Amniotic epithelial cell (primary cell): ENCODE measurements at places on chromosomes 2 and 18.

DNA sequence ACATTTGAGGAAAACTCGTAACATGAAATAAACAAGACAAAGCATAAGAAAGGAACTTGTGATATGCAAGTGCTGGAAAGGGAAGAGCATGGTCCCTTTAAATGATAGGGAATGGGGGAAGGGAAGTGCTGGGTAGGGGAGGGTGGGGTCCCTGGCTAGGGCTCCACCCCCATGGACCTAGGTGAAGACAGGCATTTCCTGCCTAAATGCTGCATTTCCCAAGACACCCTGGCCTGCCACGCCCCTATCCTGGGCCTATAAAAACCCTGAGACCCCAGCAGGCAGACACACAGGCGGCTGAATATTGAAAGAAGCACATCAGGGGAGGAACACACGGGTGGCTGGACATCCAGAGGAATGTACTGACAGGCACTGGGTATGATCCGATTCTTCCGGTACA lies 499.9 kb downstream of the ZEB2 start:
- DNase-seq = no peak

DNA sequence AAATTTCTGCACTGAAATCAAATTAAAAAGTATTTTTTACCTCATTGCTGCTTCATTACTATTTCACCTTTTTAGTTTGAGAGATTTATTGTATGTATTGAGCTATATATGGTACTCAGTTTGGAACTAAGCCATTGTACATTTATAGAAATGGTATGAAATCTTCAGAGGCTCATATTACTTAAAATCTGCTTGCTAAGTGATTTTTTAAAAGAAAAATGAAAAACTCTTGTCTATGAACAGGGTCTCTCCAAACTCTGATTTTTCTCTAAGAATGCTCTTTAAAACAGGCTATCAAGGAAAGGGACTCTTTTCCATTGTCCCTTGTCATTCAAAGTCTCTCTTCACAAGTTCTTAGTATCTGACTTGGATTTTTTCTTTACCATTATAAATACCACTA lies 31.8 kb downstream of the C1D start:
- DNase-seq = no peak

DNA sequence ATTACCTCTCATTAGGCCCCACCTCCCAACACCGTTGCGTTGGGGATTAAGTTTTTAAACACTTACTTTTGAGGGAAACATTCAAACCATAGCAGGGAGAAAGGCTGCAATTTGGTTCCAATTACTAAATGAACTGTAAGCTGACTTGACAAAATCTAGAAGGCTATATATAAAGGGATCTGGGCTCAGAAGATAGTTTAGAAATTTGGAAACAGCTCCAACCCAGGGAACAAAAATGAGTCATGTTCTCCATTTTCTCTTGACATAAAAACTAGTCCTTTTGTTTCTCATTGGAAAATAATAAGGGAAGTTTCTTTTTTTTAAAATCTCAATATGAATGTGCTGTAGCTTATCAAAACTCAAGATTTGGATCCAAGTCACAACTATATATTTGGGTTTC lies 17.5 kb downstream of the MOGAT1 start:
- DNase-seq = no peak

- no peak for DNase-seq
Measured at GRCh38 chr2:223049356-223049755, 2.6 kb upstream of the KCNE4 start.

DNA sequence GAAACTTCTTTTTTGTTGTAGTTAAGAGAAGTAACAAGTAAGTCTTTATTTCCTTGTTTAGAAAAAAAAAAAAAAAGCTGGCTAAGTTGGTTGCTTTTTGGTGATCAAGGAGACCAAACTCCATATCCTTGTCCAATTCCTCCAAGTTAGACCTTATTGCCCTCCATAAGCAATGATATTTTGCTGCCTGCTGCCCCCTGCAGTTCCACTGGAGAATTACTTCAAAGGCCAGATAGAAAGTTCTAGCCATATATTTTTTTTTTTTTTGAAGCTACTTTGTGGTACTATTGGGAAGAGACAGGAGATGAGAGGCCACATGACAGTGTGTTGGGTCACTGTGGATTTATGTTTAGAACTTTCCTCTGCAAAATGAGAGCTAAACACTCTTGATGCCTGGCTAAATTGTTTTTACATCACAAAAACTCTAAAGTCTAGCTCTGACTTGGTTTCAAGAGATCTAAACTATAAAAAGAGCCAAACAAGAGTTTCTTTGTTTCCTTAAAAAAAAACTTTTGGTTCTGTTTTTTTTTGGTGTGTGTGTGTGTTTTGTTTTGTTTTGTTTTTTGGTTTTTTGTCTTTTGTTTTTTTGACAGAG lies 80.7 kb upstream of the RASGRP3 start:
- DNase-seq = peak; percentile 59

- DNase-seq = peak; percentile 62
Measured at GRCh38 chr2:70371753-70372152, 69.9 kb upstream of the FAM136A start.

- DNase-seq = peak; percentile 63
Measured at GRCh38 chr18:58862851-58863538, 1.7 kb upstream of the ZNF532 start.

DNA sequence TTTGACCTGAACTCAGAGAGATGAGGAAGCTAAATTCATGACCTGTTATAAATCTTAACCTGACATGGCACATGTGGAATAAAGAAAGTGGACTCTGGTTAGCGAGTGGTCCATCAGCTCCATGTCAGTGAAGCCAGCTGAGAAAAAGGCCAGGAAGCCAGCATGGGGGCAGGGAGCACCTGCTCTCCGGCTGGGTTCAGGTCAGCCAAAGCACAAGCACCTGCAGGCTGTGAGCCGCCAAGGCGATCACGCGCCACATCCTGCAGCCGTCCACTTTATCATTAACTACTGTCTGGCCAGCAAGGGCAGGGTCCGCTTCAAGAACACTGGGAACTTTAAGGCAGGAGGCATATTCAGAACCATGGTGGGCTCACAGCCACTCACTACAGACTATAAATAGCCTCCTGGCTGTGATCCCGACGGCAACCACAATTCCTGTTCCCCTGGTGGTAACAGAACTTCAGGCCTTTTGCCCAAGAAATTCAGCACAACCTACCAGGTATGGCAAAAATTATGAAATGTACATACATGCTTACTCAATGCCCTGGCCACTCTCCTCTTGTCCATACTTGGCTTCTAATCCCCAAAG lies 35.5 kb downstream of the ACVR1 start:
- no peak for DNase-seq

DNA sequence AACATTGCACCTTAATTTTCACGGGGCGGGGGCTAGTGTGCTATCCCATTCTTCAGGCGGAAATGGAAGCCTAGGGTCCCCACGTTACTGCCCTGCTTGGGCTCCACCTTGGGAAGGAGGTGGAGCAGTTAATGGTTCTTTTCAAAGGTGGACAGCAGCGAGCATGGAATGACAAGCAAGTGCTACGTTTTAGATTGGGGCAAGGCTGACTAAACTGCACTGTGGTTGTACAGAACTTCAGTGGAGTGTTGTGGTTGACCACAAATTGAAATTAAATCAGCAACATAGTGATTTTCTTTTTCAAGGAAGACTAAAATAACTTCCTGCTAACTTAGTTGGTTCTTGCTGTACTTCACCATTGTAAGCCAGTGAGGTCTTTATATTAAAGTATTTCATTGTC lies 47.0 kb downstream of the CHRNA1 start:
- peak; percentile 68 for DNase-seq

DNA sequence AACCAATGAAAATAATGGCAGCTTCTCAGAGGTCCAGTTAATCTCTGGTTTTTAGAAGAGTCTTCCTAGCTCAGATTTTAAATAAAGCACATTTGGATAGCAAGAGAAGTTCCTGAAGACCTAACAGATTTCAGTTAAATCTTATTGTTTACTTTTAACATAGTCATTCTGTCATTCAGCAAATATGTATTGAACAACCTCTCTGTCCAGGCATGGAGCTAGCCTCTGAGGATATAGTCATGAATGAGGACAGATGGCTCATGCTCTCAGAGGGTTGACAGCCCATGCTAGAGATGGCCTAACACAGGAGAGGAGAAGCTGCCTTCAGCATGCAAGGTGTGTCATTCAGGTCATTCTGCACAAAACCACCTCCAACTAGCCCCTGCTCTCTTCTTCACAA lies 6.2 kb downstream of the CCBE1 start:
- DNase-seq = peak; percentile 51

GRCh38 chr2:215432759-215433594 lies 2.9 kb downstream of the FN1 start:
- no peak for DNase-seq

DNA sequence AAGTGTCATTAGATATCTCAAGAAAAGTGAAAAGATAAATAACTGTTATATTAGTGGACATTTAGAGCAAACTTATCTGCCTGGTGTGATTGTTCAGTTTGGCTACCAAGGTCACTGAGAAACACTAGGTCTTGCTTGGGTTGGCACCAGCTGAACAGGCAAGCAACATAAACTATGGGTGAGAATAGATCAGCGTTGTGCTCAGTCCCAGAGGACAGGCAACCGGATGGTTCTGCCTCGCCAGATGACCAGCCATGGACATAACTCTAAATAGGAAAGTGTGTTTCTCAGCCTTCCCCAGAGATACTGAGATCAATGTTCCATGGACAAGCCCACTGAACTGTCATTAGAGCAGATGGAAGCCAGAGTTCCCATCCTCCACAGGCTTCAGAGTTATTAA lies 203.4 kb upstream of the VRK2 start:
- no peak for DNase-seq
